Inflammatory macrophage treated with lipopolysaccharide for 4 hours (primary cell): ENCODE measurements at places on chromosomes 11 and 22.

- peak; percentile 53 for DNase-seq
These were observed 2.5 kb upstream of the EED start for GRCh38 chr11:86241956-86242535.

- DNase-seq: peak; percentile 36
These were observed 30.6 kb upstream of the TMPRSS4 start for GRCh38 chr11:118046051-118046963.

DNA sequence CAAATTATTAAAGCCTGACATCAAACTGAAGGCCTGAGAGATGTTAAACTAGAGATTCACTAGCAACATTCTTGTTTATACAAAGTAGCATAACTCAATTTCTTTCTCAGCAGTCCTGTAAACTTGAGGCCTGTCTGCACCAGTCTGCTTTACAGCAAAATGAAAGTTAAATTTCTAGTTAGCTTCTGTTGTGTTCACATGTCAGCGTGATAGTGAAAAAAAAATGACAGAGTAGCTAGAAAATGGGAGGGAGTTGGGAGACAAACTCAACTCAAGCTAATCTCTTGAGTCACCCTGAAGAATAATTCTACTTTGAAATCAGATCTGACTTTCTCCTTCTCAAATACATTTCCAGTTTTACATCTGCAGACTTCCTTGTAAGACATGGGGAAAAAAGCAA, 6.5 kb downstream of the RBFOX2 start:
- DNase-seq: no peak

DNA sequence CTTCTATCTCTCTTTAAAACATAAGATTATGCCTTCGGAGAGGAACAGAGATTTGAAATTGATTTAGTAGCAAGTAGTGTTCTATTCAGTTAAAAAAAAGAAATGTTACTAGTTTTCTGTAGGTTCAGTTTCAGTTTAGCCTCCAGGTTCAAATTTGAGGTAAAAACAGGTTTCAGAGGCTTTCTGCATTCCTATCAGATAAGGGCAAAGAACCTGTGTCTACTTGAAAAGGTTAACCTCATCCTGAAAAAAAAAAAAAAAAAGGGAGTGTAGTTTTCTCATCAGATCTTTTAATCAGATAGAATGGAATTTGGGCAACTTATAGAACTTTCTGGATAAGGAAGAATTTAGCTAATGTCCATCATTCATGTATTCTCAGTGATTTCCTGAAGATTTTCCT, 12.1 kb downstream of the C11orf97 start:
- no peak for DNase-seq

DNA sequence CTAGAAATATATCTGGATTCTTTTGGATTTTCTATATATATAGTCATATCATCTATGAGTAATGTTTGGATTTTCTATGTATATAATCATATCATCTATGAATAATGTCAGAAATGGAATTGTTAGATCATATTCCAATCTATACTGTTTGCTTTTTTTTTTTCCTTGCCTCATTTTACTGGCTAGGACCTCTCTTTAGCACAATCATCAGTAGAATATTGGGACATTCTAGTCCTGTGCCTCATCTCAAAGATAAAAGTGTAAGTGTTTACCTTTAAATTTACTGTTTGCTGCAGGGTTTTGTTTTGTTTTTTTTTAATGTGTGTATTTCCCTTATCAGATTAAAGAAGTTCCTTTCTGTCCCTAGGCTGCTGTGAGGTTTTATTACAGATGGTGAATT, 97.0 kb downstream of the C11orf65 start:
- no peak for DNase-seq

DNA sequence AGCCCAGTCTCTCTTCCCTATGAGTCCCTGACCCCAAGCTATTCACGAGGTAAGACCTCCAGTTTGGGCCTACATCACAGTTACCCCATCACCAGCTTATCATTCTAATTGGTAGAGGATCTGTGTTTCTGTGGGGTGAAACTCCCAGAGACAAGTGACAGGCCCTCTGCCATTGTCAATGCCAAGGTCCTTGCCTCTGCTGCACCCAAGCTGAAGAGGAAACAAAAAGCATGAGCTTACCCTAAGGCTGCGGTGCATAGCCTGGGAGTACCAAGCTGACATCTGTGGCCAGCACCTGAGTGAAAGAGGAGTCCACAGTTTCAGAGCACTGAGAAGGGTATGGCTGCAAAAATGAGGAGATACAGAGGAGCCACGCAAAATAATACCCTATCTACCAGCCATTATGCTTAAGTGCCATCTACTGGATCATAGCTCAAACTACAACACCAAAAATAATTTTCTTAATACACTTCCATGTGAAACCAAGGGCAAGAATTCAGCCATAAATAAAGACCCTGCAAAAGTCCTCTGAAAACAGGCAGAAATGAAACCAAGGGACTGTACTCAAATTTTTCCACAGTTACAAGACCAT, 62.3 kb upstream of the ANO5 start:
- DNase-seq: peak; percentile 17

DNA sequence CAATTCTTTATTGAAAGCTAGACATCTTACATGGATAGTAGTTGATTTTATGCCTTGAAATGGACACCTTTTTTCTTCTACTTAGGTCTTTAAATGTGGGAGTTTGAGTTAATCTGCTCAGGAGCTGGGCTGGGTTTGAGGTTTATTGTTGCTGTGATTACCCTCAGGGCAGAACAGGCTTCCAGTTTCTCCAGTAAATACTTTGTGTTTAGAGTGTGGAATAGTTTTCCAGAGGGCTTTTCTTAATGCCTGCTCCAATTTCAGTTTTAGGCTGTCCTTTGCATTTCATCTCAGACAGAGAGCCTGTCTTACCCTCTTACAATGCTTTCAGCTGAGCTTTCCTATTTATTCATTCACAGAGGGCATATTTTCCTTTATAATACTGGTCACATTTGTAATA, 69.9 kb upstream of the ADORA2A start:
- no peak for DNase-seq
